ENCODE measurements at places on chromosomes 7 and 10.
A peak's percentile ranks its signal among the peaks of the same experiment; 100 is the strongest.

DNA sequence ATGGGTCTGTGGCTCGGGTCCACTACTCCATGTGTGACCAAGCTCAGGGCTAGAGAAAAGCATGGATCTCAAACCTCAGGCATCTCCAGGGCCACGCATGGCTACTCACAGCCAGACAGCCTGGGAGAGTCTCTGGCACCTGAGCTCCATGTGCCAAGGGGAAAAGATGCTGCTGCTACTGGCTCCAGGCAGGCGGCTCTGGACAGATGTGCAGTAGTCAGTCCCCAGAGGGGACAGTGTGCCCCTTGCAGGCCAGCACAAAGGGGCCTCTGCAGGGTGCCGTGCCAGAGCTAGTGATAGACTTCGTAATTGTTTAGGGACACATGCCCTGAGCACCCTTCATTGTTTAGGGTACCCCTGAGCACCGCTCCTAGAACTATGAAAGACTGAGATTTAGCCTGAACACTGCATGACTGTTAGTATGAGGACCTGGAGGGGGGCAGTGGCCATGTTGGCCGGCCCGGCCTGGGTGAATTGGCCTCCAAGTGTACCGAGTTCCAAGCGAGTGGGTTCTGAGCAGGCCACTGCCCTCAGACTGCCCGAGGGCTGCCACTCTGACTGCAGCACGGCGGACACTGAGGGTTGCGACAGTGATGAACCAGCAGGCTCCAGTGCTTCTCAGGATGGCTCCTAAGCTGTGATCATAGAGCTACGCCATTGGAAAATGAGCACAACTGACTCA is 80.7 kb downstream of the TCERG1L start:
- no peak for DNase-seq

DNA sequence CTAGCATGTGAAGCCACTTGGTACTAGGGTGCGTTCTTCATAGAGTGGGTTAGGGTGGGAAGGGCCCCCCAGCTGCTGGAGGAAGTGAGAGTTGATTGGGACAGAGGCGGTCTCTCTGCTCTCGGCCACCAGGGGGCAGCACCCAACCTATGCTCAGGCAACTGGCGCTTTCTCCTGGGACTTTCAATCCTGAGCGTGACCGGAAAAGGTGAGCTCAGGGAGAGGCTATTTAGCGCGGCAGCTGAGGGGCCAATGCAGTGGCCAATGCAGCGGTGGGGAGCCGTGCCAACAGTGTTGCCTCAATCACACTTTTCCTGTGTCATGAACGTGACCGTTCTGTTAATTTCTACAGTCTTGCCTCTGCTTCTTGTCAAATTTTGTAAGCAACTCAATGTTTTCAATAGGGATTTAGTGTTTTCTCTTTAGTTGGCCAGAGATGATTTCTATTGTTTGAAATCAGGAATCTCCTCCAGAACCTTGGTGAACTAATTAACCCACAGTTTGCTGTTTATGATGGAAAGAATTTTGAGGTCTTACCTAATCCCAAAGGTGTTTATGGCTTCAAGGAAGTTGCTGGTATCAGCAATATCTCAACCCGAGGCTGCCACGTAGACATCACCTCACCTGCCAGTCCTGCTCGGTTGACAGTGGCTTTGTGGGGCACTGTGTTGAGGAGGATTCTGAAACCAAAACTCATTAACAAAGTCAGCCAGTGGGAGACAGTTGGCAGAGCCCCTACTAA is 67.9 kb upstream of the PDZD8 start:
- DNase-seq = peak; percentile 55

DNA sequence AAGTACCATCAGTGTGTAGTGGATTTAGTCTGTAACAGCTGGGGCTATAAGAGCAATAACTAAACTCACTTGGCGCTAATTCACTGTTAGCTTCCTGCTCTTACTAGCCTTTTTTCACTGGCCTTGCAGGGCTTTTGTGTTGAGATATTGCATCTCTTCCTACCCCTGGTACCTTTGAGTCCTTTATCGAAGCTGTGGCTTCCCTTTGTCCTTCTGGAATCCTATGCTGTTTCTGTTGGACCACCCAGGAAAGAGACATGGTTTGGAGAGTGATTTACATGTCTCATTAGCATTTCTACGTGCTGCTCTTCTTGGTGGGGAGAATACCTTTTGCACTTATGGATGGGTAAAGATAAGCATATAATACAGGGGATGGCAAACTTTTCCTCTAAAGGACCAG is 103.8 kb downstream of the MLLT10 start:
- no peak for DNase-seq

- DNase-seq = no peak
Measured at GRCh38 chr7:66778201-66778600, 37.7 kb downstream of the RABGEF1 start.

DNA sequence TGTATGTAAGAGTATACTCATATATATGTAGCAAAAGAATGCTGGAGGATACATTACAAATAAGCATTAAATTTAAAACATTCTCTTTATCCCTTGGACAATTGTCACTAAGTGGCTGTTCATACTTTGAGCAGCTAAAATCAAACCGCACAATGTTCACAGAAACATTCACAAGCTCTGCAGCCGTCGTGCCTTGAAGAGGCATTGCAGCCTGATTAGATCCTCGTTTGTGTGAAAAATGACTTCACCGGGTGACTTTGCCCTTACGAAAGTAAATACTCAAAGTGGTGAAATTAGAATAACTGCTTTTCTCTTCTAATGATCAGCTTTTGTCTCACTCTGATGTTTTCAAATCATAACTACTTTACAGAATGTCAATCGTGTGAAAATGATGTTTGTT is 319.0 kb downstream of the GFRA1 start:
- no peak for DNase-seq

GRCh38 chr7:112064627-112065385 is 141.4 kb downstream of the DOCK4 start:
- DNase-seq = no peak

DNA sequence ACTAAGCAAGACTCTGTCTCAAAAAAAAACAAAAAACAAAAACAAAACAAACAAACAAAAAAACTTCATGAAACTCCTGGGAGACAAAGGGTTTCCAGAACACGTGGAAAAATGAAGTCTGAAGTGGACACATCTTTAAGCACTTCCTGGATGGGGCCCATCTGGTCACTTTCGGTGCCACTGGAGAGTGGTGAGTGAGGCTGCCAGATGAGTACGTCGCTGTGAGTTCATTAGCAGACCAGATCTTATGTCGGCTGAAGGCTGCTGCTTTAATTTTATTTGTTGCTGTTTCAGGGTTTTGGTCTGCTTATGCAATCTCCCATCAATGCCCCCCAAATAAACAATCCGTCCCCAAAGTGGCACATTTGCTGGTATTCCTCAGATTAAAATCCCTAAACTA is 64.4 kb downstream of the NPTX2 start:
- no peak for DNase-seq

DNA sequence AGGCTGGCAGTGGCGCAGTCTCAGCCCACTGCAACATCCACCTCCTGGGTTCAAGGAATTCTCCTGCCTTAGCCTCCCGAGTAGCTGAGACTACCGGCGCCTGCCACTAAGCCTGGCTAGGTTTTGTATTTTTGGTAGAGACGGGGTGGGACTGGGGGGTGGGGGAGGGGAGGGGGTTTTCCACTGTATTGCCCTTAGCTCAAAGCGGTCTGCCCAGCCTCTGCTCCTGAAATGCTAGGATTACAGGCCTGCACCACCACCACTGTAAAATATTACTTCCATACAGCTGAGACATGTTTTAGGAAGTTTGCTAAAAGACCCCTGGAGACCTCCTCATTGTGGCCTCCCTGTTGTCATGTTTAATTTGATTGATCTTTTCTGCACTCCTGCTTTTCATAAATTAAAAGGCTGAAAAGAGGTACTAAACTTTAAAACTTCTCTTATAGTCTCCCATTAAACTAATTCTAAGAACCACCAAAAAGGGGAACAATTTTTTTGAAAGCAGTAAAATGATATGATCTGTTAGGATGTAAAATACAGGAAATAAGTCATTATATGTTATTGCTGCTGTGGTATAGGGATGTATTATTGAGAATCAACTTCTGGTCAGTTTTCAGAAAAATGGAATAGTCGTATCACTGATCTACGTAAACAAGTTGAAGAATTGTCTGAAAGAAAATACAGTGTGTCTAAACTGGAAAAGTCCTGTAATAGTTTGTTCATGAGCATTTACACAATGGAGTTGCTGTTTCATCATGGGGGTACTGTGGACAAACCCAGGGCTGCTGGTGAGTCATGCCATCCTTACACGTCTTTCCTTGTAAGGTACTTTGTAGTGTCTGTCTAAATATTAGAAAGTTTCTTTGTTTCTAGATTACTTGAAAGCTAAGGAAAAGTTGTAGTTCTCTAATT is 72.9 kb upstream of the TMEM248 start:
- no peak for DNase-seq

GRCh38 chr7:4211261-4211660 is 470.8 kb upstream of the FOXK1 start:
- DNase-seq = no peak

GRCh38 chr7:131720703-131721102 is 164.3 kb upstream of the PODXL start:
- DNase-seq = no peak
